ENCODE measurements at places on chromosomes 5 and 9.

- no peak for DNase-seq
Observed at GRCh38 chr9:114266969-114267368, 55.9 kb upstream of the ORM1 start.

GRCh38 chr5:168882283-168882682 is 303.1 kb upstream of the PANK3 start:
- DNase-seq: no peak

DNA sequence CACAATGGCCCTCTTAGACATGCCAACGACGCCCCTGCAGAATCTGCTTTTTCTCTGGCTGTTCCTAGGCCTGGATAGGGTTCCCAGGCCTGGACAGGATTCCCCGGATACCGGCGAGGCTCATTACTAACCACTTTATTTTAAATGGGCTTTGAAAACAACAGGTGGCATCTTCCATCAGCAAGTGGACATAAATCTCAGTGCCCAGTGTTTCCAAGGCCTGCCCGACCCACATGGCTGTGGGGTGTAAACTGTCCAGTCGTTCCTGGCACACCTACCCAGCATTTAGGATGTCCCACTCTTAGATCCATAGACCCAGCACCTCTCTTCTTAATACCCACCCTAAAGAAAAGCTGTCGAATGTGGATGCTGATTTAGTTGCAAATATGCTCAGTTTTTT is 896 bp downstream of the CMBL start:
- no peak for DNase-seq

GRCh38 chr9:111632695-111633388 is 1.7 kb downstream of the DNAJC25 start:
- DNase-seq: no peak

DNA sequence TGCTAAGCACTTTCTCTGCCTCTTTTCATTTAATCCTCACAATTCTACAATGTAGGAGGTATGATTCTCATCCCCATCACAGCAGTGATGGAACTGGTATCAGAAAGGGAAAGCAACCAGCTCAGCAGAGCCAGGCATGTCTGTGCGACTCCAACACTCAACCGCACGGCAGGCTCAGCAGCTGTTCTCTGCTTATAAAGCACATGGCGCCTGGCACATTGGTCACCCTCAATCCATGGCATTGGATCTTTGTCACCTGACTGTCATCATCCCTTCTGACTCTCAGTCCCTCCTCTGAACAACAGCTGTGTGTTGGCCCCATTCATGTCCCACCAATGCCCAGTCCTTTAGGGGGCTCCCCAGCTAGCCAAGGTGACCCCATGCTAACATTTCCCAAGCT is 45.1 kb upstream of the HAND1 start:
- no peak for DNase-seq

DNA sequence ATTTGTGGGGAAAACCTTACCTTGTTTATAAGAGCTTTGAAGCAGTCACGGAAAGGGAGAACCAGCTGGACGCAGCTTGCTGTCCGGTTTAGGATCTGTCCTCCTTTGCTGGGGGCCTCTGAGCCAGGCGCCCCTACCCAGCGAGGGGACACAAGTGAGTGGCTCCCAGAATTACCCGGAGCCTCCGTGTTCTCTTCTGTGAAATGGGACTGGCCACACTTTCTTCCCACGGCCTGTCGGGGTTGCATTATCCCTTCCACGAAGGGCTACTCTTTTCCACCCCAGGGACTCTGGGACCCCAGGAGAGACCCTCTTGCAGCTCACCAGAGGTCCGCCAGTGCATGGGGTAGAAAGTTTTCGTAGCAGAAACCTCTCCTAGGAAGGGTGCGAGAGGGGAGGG is 477 bp upstream of the GBGT1 start:
- DNase-seq: no peak

- no peak for DNase-seq
Observed at GRCh38 chr5:93789173-93790067, 48.0 kb upstream of the POU5F2 start.

Measured in common myeloid progenitor, CD34-positive (primary cell).